ENCODE measurements at places on chromosomes 4 and X.

- DNase-seq = no peak
These were observed 7.5 kb downstream of the STOX2 start for GRCh38 chr4:183912585-183912984.

DNA sequence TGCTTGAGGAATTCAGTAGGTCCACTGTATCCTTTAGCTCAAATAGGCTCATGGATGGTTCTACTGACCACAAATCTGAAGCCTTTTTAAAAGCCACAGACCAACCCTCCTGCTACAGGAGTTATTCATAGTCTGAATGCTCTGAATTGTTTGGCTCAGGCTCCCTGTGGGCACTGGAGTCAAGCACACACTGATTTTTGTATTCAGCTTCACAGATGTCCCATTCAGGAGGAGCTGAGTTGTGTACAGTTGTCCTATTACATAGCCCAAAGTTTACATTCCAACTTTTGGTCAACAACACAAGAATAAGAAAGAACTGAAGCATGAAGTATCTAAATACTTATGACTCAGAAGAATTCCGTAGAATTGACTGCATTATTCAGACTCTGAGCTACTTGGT lies 243.9 kb downstream of the UNC5C start:
- DNase-seq = no peak

GRCh38 chr4:151948351-151949016 lies 187.7 kb upstream of the GATB start:
- no peak for DNase-seq

- DNase-seq = no peak
These were observed 613 bp downstream of the GLRB start for GRCh38 chr4:157076578-157076947.

GRCh38 chrX:120749141-120749846 lies 119.4 kb upstream of the C1GALT1C1 start:
- DNase-seq = no peak

DNA sequence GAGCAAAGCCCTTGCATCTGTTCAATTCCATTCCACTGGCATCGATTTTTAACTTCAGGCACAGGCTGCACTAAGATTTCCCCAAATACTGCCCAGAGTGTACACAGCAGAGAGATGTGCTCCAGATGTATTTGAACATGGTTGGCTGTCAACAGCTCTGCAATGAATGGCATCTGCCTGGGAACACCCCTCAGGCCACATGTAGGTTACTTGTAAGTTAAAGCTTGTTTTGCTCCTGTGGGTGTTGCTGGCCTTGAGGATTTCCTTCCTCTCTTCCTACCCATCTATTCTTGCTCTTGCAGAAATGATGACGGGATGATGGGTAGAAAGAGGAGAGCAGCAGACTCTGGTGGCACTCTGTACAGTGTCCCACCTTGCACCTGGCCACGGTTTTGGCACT lies 69.3 kb upstream of the HELT start:
- no peak for DNase-seq

- no peak for DNase-seq
These were observed 90.8 kb upstream of the NPFFR2 start for GRCh38 chr4:71941001-71941400.

GRCh38 chr4:182553653-182554052 lies 310.5 kb downstream of the TENM3 start:
- DNase-seq = no peak

GRCh38 chr4:67141586-67141985 lies 403.7 kb downstream of the CENPC start:
- no peak for DNase-seq

DNA sequence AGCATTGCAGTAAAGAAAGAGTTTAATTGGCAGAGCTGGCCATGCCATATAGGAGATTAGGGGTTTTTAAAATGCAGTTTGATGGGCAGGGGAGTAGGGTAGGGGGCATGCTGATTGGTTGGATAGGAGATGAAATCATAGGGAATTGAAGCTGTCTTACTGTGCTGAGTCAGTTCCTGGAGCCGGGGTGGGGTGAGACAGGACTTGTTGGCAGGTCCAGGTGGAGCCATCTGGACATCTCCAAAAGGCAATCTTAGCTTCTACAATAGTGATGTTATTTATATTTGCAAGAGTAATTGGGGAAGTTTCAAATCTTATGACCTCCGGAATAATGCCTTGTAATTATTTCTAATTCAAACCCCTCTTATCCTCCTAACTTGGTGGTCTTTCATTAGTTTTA lies 32.4 kb upstream of the PGM2 start:
- DNase-seq = no peak

GRCh38 chr4:2354118-2354517 lies 64.3 kb downstream of the ZFYVE28 start:
- DNase-seq = peak; percentile 70

DNA sequence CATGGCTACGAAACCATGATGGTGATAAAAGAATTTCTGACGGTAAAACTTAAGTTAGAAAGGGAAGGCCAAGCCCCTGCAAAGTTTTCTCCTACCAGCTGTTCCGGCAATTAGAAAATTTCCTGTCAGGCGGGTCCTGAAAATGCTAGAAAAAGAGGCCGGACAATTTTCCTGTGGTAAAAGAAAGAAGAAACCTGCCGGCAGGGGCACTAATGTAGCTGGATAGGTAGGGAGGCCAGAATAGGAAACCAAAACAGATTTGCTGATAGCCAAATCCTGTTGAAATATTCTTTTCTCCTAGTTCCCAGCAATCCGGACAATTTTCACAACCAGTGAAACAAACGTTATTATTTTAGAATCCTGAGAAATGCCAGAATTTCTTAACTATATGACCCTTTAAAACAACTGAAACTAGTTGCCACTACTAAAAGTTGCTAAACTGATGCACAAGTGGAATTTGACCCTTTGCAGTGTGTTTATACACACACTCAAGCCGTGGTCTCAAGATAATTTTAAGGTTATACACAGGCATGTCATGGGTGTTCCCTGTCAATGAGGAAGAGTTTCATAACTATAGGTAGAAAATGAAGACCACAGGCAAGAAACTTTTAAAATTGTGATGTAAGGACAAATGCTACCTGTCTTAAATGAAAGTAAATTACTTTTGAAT lies 47.7 kb downstream of the RPS6KA3 start:
- DNase-seq = no peak

DNA sequence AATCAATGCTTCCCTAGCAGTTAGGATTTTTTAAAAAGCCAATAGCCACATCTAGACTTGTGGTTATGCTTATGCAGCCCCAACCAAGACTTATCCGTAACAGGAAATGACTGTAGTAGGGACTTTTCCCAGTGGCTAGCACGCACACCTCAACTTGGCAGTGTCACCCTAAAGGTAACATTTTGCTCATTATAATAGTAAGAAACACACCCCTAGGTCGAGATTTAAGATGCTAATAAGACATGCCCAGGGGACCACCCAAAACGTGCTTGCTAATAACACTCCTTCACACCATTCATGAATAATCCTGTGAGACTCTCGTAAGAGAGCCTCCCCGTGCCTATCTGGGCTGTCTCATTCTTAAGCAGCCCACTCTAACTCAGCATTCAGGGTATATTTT lies 195.3 kb downstream of the CHIC1 start:
- no peak for DNase-seq

DNA sequence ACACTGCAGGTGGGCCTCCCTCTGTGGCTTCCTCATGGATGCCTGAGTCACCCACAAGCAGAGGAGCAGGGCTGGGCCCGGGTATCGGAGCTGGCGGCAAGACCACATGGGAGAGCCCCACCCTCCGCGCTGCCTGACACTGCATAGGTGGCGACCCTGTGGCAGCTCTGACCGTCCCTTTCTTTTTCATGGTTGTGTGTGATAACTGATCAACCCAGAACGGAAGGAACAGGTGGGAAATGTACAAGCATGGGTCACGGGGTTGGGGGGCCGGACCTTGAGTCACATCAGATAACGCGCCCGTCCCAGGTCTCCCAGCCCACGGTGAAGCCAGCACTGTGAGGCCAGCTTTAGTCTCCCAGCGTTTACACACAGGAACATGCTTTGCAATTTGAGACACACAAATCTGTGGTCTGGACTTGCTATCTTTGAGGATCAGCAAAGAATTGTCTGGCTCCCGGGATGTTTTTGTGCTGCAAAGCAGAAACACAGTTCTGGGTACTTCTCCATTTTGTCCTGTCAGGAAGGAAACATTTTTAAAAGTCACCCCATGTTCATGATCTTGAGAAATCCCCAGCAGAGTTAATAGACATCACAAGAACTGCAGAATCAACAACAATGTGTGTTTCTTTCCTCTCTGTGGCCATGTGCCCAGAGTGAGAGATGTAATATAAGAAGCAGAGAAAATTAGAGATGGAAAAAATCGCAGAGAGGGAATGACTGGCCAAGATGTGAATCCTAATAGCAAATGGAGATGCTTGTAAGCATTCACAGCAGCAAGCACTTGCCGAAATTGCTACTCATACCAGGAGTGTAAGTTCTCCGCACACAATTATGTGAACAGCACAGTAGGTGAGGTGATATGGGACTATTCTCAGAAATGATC lies 70.1 kb upstream of the CBR4 start:
- no peak for DNase-seq

DNA sequence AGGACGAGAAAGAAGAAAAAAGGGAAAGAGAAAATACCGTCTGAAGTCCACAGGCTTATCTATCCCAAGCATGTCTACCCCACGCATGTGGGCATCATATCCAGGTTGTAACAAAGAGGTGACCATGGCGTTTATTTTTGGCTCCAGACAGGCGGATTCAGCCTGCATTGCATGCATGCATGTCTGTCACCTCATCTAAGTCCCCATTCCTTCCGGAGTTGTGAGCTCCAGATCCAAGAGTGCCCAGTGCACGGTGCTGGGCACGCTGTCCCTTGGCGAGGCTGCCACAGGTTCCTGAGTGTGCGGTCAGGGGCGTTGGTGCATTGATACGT lies 905 bp upstream of the GALNTL6 start:
- DNase-seq = no peak

DNA sequence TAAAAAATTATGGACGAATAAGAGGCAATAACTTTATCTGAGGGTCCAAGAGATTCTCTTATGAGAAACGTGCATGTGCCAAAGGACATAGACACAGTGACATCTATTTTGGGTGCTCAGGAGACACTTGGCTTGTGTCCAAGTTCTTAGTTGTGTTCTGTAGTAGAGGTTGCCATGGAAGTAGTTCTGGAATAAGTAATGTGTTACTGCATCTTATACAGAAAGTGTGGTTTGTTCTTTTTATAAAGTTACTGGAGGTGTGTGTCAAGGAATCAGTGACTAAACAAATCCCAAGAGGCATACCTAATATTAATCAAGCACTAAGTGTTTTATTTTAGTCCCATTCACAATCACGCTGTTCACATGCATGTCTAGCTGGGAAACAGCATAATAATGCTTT lies 305.7 kb downstream of the ARHGAP24 start:
- no peak for DNase-seq

- DNase-seq = no peak
These were observed 115.3 kb downstream of the LDB2 start for GRCh38 chr4:16783119-16783518.

GRCh38 chr4:2933566-2934076 lies 29.6 kb downstream of the NOP14 start:
- no peak for DNase-seq

GRCh38 chrX:129798456-129798855 lies 18.7 kb downstream of the SASH3 start:
- no peak for DNase-seq

- DNase-seq = no peak
These were observed 736.9 kb upstream of the HS3ST1 start for GRCh38 chr4:12165616-12166015.

DNA sequence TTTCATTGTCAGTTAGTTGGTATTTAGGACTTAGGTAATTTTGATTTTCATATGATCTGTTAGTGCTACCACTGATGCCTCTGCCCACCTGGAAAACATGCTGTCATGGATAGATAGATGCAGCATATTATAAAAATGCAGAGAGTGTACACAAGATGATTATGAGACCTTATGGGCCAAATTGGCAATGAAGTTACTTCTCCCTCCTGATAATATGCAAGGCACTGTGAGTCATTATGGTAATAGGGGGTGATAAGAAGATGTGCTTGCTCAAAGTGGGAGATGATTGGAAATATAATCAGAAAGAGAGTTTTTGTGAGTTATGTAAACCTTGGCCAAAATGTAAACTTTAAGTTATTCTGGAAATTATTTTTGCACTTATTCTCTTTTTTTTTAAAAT lies 56.6 kb upstream of the RHOH start:
- DNase-seq = no peak

DNA sequence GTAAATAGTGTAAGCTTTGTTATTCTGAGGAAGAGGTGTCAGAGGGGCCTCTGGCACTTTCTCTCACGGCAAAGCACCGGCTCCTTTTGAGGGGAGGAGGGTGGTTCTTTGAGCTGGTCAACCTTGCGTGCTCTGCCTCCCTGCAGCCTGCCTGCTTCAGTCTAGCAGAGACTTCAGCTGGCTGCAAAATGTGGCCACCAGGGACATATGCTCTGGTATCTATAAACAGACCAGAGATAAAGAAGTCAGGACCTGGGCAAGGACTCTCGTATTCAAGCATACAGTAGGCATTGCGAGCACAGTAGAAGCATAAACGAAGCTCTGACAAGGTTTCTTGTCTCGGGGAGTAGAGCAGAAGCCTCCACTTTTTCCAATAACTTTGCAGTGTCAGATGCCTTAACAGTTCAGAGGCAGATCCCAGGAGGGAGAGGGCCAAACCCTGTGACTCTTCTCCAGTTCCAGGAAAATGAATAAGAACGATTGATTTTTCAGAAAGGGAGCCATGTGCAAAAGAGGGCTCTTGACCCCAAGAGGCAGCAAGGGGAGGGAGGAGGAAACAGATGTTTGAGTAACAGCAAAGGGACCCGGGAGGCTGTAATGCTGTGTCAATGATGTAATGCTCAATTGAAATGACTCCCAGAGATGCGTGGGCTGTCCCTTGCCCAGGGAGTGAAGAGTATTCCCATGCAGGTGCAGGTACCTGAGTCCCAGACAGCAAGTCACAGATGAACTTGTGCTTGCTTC lies 57.9 kb upstream of the TEX13D start:
- peak; percentile 8 for DNase-seq

GRCh38 chr4:54092405-54093323 lies 7.3 kb upstream of the GSX2 start:
- DNase-seq = no peak

GRCh38 chr4:182301736-182302135 lies 58.5 kb downstream of the TENM3 start:
- DNase-seq = no peak

- peak; percentile 49 for DNase-seq
These were observed 660 bp downstream of the WWC2 start for GRCh38 chr4:183099537-183100297.

DNA sequence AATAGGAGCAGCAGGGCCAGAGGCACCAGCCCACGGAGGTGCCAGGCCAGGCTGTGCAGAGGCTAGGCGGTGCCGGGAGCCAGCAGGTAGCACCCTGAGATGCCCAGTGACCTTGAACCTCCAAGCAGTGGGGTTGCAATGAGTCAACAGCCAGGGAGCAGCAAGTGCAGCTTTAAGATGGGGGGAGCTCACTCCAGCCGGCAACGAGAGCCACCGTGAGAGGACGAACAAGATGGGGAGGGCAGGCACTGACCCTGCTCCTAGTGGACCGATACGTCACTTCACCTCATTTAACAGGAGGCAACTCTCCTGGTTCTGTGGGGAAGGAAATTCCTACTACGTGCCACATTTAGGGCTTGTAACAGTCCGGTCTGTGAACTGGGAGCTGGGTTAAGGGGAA lies 4.8 kb downstream of the LETM1 start:
- DNase-seq = no peak

All from CD8-positive, alpha-beta T cell (primary cell).